Stimulated activated CD4-positive, alpha-beta T cell treated with anti-CD3 and anti-CD28 coated beads, Interleukin-1b, Interleukin-23, amount 100 ng/mL, for 4 hours (primary cell): ENCODE measurements at places on chromosomes 2 and 18.

- DNase-seq, result no peak
Observed at GRCh38 chr2:224572338-224572737, 12.8 kb downstream of the CUL3 start.

DNA sequence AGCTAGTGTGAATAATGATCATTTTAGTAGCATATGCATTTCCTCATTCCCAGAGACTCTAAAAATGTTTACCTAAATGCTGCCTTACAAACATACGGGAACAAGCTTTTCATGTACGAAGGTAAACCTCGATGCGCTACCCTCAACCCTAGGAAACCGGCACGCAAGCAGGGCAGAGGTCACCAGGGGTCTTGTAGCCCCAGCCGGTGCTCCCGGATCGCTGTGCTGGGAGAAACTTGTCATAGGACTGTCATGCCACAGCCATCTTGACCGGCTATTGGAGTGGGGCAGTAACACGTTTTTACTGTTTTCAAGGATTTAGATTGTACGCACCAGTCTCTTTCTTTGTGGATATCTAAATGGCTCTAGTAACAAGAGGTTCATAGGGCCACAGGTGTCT, 34.8 kb upstream of the NFATC1 start:
- DNase-seq, result no peak

- no peak for DNase-seq
Observed at GRCh38 chr18:24157855-24158254, 19.0 kb downstream of the CABYR start.

DNA sequence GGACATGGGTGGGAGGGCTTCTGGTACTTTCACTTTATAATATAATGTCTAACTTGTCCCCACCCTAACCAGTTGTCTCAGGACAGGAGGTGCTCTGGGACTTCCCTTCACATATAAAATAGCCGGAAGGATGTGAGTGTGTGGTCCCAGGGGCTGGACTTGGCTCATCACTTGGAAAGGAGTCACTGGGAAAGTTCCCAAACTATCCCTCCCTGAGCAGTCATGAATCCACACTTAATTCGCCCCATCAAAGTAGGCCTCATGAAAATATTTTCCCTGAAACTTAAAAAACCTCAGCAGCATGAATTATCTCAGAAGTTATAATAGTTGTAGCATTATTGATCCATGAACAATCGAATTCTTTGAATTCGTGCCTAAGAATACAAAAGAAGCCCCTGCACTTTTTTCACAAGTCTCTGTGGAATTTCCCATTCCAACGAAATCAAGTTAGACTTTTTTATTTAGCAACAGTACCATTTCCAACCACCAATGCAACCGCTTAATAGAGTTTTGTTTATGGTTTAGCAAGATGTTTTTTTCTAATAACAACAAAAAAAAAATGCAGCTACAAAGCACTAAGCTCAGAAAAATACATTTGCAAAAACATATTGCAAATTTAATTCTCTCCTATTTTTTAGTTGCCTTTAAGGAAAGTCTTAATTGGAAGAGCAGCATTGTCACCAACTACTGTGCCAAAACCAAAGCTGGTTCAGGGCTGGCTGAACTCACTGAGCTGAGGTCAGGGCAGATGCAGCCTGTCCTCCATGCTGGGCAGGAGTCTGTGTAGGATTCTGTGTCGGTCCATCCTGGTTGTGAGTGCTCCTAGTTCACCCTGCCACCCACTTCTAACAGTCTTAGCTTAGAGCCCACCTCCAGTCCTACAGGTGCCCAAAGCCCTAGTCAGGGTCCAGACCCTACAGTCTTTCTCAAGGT, 68.8 kb upstream of the SPTBN1 start:
- DNase-seq, result no peak

- DNase-seq, result no peak
Observed at GRCh38 chr2:172092716-172093415, 7.6 kb downstream of the DLX1 start.

DNA sequence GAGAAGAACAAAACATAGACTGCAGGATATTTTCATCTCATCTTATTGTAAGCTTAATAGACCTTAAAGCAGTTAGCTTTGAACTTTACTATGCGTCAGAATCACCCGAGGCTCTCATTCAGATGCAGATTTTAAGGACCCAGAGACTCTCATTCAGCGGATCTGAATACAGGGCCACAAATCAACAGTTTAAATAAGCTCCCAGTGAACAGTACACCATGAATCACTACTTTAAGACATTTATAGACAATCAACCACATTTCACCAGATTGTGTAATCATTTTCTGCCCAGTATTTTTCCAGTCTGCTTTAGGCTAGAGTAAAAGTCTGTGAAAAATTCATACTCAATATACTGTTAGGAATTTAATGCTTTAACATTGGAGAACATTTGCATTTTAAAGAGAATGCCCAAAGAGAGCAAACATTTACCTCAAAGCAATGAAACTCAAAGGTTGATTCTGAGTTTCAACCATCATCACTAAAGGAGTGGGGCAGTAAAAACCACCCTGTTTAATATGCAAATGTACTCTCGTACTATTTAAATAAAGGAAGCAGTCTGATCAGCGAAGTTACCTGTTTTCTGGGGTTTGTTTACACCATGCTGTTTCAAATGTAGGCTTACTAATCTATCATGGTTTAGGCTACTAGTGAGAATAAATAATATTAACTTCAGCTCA, 11.0 kb upstream of the ALPK2 start:
- DNase-seq, result no peak

DNA sequence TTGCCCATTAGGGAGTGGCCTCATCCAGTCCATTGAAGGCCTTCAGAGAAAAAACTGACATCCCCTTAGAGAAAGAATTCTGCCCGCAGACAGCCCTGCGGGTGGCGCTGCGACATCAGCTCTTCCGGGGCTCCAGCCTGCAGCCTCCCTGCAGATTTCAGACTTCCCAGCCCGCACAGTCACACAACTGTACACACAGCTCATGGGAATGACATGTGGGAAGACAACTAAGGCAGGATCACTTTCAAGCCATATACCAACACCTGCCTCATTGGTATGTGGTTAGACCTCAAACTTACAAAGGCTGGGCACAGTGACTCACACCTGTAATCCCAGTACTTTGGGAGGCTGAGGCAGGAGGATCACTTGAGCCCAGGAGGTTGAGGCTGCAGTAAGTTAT, 24.8 kb upstream of the TUBB6 start:
- DNase-seq, result no peak

DNA sequence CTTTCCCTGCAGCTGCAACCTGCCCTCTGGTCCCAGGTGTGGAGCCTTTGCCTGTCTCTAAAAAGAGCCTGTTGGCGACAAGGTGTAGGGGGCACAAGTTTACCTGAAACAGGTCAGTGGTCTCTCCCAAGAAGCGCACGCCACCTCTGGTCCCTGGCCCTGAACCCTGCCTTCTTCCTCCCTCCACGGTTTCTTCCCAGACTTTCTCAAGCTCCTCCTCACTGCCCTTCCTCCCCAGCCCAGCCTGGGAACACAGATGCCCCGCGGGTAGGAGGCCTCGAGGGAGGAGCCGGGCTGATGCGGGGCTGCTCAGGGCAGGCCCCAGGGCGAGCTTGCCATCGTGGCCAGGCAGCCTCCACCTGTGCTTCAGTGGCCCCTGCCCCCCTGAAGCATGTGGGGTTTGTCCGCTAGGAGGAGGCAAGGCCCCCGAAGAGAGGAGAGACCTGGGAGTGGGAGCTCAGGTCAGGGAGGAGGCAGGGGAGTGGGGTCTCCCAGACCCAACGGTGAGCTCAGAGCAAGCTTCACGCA, 89.5 kb downstream of the SMAD7 start:
- no peak for DNase-seq

DNA sequence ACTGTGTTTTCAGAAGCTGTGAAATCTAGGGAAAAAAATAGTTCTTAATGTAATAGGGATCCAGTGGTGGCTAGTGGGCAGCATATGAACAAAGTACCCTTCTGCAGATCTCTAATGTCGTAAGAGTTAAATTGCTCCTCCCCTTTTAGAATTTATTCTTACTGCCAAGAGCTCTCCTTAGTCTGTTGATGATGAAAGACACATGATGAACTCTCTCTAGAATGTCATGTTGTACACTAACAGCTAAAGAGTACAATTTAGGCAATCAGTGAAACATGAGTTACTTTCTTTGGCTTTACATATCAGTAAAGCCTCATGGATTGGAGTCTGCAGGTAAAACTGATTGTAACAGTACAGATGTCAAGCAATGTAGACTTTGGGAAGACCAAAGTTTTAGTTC, 84.2 kb downstream of the SLC39A10 start:
- no peak for DNase-seq
